ENCODE measurements at places on chromosomes 3 and 15.

DNA sequence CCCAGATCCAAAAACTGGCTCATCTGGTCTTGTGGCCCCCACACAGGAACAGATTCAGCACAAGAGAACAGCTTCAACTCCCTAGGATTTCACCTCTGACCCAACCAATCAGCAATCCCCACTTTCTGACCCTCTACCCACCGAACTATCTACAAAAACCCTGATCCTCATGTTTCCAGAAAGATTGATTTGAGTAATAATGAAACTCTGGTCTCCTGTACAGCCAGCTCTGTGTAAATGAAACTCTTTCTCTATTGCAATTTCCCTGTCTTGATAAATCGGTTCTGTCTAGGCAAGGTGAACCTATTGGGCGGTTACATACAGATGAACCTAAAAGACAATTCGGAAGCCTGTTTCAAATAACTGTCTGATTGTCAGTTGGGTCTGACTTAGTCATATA lies 847.6 kb upstream of the ALCAM start:
- no peak for DNase-seq

- peak; percentile 92 for DNase-seq
Observed at GRCh38 chr3:57803647-57804081, 47.6 kb downstream of the SLMAP start.

- peak; percentile 49 for DNase-seq
Observed at GRCh38 chr15:33547876-33548275, 237.1 kb downstream of the RYR3 start.

- DNase-seq = no peak
Observed at GRCh38 chr3:138338811-138339210, 9.2 kb upstream of the NME9 start.

GRCh38 chr3:72593881-72594397 lies 254.3 kb downstream of the SHQ1 start:
- peak; percentile 60 for DNase-seq

GRCh38 chr3:66431494-66431893 lies 69.3 kb downstream of the LRIG1 start:
- DNase-seq = peak; percentile 58

GRCh38 chr3:16372362-16373292 lies 107.6 kb downstream of the OXNAD1 start:
- peak; percentile 16 for DNase-seq

DNA sequence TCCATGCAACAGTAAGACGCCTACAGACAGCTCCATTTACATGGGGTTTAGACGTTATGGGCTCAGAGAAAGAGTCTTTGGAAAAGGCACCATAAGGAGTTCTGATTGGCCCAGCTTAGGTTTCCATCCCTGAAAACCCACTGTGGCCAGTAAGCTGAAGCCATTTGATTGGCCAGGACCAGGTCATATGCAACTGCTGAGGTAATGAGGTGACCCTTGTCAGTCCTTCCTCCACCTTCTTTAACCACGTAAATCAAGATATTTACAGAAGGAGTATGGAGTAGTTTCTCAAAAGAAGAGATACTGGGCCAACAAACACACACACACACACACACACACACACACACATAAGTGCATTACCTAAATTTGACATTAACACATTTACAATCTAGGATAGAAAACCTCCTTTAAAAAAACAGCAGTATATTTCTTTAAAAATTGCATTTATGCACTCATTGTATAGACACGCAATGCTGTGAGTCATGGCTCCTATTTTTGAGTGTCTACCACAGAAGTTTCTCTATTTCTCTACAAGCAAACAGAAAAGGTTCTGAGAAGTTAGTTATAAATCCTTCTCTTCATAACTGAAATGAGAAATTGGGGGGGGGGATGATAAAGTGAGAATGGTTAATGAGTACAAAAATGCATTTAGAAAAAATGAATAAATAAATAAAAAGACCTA lies 16.3 kb upstream of the MB21D2 start:
- peak; percentile 54 for DNase-seq

- DNase-seq = peak; percentile 81
Observed at GRCh38 chr3:124059580-124059979, 67.7 kb upstream of the ROPN1 start.

DNA sequence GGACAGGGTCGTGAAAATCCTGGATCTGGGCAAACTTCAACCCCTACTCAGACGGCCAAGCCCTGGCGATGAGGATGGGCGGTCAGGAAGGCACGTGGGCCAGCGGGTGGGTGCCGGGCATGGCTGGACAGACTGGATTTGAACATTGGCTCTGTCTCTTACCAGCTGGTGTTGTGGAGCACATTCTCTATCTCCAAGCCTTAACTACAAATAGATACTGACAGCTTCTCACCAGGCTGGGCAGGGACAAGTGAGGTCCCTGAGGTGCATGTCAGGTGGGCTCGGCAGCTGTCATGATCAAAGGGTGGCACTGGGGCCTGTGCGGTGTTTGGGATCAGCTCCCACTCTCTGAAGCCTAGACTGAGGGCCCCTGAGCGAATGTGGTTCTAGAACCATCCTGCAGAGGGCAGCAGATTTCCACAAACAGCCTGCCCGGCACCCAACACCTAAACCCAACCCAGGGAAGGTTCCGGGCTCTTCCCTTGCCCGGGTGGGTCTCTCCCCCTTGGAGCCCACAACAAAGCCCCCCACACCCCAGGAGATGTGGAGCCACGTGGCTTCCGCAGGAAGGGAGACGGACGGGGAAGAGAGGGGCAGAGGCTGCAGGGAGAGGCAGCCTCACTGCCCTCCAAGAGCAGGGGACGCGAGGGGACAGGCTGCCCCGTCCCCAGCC lies 58.4 kb downstream of the RGMA start:
- peak; percentile 62 for DNase-seq

- peak; percentile 85 for DNase-seq
Observed at GRCh38 chr3:99962703-99963102, 145.0 kb downstream of the CMSS1 start.

- peak; percentile 77 for DNase-seq
Observed at GRCh38 chr3:124607163-124607562, 123.1 kb upstream of the UMPS start.

GRCh38 chr3:41024031-41024836 lies 175.1 kb upstream of the CTNNB1 start:
- no peak for DNase-seq

GRCh38 chr15:70242951-70243685 lies 145.4 kb upstream of the TLE3 start:
- no peak for DNase-seq

DNA sequence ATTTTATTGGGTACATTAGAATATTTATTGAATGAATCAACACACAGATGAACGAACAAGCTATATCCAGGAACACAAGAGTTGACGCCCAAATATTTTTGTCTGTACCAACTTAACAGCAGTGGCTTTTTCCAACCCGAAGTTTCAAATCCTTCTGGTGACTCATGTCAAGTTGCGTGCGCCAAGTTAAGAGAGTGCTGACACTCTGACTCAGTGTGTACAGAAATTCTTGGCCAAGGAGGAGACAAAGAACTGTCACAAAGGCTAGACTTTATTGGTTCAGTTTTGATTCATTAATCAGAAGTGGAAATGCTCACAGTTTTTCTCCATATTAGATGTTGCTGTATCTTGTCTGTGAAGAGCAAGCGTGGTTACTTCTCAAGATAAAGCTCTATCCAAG lies 59.6 kb upstream of the TSC22D2 start:
- peak; percentile 91 for DNase-seq

GRCh38 chr15:85500060-85500708 lies 119.8 kb downstream of the AKAP13 start:
- DNase-seq = no peak

DNA sequence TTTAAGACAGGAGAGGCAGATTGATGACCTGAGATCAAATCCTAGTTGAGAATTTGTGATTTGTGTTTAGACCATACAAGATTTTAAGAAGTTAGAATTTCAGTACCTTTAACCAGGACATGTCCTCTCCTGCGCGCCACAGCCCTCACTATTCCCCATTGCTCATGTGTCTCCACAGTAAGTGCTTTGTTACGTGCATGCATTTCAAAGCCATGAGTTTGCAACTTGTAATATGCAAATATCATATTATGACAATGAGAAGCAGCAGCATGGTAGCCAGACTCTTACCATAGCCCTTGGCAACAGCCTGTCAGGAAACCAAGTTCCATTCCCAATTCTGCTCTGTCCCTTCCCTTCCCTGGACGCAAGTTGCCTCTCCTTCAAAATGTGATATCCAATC lies 73.3 kb upstream of the ATP13A5 start:
- no peak for DNase-seq

DNA sequence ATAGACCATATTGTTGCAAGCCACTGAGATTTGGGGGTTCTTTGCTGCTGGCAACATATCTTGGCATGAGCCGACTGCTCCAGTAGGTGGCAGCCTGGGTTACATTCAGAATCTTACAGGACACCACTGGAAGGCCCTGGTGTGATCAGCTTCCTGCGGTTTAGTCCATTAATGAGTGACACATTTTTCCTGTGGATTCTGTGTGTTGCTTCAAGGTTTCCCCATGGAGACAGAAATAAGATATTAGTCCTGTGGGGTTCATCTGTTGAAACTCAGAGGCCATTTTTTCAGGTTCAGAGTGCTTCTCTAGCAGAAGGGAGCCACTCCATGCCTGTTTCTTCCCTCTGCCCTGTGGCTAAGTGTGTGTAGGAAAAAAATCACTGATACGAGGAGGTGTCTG lies 116.2 kb downstream of the MFSD1 start:
- DNase-seq = peak; percentile 89

DNA sequence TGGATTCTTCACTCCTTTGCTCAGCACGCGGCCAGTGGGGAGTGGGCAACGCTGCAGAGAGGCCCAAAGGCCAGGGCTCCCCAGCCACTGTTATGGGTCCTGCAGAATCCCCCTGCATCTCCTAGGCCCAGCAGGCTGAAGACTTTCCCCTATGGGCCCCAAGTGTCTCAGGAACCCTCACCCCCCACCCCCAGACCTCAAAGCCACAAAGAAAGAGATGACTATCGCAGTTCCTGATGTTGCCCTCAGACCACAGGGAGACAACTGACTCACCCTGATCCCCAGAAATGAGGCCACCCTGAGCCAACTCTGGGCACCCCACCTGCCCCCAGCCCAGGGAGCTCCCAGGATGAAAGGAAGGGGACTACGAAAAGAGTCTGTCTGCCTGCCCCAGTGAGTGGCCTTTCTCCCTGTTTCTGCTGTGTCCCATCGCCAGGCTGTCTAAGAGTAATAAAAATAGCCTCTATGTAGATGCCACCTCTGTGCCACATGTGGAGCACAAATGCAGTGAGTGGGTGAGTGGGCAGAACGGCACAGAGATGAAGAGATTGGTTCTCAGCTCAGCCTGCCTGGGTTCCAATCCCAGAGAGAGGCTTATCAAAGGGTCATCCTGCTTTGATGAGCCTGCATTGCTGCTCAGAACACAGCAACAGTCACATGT lies 283.0 kb downstream of the UACA start:
- no peak for DNase-seq

GRCh38 chr15:95615436-95615835 lies 715.1 kb upstream of the NR2F2 start:
- DNase-seq = no peak

- DNase-seq = no peak
Observed at GRCh38 chr3:114214542-114215341, 22.6 kb downstream of the ZNF80 start.

GRCh38 chr15:42104095-42104891 lies 9.9 kb upstream of the PLA2G4D start:
- peak; percentile 35 for DNase-seq

DNA sequence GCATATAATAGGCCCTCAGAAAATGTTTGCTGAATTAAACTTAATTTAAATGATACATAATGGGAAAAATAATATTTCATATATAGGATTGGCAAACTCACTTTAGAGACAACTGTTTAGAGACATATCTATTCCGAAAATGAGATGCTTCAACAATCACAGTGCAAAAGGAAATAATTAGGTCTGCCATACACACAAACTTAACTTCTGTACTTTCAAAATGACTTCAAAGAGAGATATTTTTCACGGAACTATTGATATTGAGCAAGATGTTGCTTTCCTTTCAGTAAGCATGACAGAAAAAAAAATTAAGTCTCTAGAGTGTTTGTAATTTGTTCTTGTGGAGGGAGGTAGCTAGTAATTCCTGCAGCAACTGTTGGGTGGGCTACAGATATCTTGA lies 769.5 kb downstream of the TUSC7 start:
- no peak for DNase-seq

DNA sequence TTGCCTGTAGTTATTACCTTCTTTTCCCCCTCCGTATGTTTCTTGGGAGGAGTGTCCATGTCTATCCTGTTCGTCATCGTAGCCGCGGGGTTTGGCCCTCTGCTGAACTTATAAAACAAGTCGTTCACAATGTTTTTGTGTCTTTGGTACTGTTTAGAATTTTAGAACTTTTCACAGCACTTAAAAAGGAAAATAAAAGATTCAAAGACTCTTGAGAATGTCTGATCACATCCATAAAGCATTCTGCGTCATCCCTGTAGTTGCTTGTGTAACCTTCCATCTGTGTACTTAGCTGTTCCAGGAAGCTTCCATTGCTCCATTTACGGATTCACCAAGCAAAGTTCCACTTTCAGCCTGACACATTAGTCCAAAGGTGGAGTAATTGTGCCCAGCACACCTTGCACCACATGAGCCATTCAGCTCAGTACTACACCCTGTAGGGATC lies 677.1 kb upstream of the NR2F2 start:
- no peak for DNase-seq

DNA sequence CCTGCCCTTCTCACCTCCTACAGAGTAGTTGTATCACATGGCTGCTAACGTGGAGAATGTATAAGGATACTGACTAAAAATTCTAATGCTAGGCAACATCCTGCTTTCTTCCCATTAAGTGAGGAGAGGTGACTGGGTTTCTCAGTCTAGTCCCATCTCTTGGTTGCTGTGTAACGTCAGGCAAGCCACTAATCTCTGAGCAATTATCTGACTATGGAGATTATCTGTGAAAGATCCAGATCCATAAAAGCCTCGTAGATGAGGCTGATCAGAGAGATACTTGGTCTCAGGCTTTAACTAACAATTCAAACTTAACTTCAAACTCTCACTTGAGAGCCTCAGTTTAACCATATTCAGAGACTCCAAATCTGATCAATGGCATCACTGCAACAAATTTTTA lies 4.7 kb upstream of the RPS17 start:
- no peak for DNase-seq

DNA sequence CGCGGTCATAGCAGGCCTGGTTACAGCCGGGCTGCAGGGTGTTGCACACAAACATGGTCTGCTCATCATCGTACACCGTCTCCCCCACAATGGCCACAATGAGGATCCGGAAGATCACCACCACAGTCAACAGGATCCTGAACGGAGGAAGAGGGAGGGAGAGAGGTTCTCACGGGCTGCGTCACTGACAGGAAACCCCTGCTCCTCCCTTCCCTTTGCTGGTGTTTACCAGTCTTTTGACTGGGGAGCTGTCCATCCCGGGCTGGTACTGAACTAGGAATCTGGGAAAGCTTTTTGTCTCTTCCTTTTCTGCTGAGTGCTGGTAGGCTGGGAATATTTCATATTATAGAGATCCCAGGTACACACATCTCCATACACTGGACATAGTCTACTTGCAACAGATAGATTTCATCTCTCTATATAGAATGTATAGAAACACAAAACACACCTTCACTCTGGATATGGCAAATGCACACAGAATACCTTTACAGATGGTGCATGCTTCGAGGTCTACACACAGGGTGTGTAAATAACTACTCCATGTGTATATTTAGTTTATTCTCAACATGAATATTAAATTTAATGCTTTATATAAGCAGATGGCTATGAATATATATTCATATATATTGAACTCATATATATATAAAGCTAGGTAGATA lies 1.4 kb downstream of the GJD2 start:
- peak; percentile 50 for DNase-seq

Data from fibroblast of skin of abdomen (primary cell).